ENCODE measurements at places on chromosomes 12 and 14. TPM values are rescaled to one million over a fixed set of nuclear protein-coding genes. Genes with fewer than 3 reads are reported as not detected.

The NEMP1 gene
- 10.9 TPM for total RNA-seq

The FAM90A1 gene
- total RNA-seq, result 0.13 TPM

The LRRK2 gene
- total RNA-seq, result 1.6 TPM

The PLBD1 gene
- 6.6 TPM for total RNA-seq

The PMCH gene
- total RNA-seq, result not detected

The ASCL1 gene
- not detected for total RNA-seq

The B3GNT4 gene
- 1.4 TPM for total RNA-seq

The ERP29 gene
- 77.4 TPM for total RNA-seq

The MDGA2 gene
- total RNA-seq, result not detected

Measured in epithelial cell of alveolus of lung (primary cell).